Activated B cell treated with CpG ODN at 0.5 μM for 24 hours (primary cell): ENCODE measurements at places on chromosomes 6 and 20.

DNA sequence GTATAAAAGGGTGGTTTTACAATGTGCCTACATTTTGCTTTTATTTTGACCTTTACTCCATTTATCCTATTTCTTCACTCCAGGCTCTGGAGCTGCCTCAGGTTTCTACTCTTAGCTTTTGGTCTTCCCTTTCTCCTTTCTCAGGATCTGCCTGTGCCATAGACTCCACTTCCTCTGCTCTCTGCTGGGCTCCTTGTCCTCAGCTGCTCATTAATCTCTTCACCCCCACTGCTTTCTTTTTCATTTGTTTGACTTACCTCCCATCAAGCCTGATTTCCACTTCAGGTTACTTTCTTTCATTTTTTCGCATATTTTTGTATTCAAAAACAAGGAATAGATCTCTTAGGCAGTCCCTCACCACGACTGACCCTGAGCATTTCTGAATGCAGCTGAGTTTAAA is 106.8 kb downstream of the COL19A1 start:
- DNase-seq = no peak

- DNase-seq = no peak
Measured at GRCh38 chr20:37265152-37265551, 3.5 kb upstream of the GHRH start.

- DNase-seq = no peak
Measured at GRCh38 chr6:33197431-33198048, 2.9 kb downstream of the RXRB start.

- no peak for DNase-seq
Measured at GRCh38 chr6:169619650-169620049, 82.2 kb downstream of the WDR27 start.

DNA sequence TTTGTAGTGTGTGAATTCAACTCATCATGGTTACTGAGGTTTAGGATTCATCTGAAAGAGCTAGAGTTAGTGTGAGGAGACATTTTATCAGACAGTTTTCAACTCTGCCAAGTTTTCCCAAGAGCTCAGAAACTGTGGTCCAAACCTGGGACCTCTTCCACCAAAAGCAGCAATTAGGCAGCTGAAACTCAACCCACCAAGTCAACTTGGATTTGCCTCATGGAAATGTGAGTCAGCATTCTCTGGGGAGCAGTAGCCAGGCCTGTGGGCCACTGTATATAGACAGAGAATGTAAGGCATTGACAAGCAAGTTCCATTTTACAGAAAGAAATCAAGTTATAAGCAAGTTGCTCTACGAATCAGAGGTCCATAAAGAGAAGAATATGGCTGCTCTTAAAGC is 178.8 kb upstream of the HDDC2 start:
- DNase-seq = no peak

DNA sequence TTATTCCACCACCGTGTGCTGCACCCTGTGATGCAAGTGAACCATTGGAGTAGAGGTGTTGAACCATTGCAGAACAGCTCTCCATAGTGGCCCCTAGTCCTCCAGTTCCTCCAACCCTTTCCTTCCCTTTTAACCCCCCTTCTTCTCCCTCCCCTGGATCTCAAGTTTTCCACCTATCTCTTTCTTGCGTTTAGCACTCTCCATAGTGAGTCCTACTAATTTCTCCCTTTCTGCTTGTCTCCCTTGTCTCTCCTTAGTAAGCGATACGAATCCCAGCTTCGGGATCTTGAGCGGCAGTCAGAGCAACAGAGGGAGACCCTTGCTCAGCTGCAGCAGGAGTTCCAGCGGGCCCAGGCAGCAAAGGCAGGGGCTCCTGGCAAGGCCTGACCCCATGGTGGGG is 1.1 kb downstream of the PFDN6 start:
- no peak for DNase-seq

DNA sequence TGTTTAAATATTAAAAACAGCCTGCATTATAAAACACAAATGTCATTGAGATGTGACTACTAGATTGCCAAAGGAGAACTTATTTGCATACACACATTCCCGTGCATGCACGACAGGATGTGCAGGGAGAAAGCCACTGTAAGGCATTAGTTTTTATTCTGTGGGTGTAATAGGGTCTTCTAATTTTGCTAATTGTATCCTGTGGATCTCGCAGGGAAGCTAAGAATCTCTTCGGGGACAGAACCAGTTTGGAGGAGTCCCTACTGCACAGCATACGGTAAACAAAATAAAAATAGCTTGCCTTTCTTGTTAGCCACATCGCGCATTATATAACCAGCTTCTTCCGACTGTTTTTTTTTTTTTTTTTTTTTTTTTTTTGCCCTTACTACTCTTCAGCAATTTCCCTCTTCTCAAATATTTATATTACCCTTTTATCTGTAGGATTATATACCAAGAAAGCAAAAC is 2.0 kb downstream of the ATXN1 start:
- DNase-seq = no peak

DNA sequence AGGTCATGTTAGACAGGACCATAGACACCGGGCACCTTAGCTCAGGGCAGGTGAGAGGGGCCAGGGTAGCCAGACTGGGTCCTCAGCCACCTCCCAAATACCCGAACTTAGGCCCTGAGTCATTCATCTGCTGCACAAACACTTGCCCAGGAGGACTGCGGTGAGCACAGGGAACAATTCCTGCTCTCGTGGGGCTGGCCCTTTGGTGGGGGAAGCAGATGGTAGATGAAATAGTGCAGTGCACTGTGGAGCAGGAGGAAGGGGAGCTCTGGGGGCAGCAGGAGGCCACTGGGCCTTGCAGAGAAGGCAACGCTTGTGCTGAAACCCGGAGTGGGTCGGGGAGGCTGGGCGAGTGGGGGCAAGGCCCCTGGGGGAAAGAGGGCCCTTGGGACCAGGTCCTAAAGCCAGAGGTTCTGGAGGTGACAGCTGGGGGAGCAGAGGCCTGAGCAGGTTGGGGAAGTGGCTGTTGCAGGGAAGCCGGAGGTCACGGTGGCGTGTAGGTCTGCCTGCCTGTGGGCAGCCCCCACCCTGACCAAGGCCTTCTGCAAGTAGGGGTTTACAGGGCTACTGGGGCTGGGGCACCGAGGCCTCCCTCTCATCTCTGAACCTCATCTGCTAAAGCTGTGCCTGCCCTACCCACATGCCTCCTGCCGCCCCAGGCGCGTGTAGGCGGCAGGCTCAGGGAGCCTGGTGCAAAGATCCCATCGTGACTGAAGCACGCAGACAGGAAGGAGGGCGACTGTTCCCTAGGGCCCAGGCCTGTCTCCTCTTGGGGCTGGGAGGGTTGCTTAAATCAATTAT is 4.7 kb upstream of the NPBWR2 start:
- DNase-seq = peak; percentile 13

GRCh38 chr6:31053873-31054272 is 43.6 kb downstream of the MUC22 start:
- DNase-seq = no peak

GRCh38 chr20:4483486-4483885 is 238.2 kb upstream of the PRND start:
- no peak for DNase-seq

DNA sequence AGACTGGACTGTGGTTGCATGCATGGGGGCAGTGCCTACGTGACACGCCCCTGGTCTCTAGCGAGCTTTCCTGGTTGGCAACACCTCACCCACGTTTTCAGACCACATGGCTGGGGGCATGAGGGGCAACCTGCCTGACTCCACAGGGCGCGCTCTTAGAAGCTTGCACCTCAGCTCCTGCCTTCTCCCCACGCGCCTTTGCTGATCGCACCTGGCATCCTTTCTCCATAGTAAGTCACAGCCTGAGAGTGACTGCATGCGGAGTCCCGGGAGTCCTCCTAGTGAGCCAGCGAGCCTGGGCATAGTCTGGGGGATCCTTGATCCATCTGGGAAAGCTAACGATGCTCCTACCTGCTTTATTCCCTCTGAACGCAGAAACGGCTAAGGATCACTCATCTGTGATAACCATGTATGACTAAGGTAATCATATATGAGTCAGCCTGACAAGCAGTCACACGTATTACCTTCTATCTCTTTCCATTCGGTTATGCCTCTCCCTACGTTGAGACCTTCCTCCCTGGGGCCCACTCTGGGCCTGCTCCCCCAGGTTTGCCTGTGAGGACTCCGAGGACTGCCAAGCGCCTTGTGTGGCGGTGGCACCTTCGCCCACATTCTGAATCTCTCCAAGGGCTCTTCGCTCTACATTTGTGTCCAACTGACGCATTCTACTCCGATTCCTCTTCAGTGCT is 4.5 kb downstream of the TCFL5 start:
- DNase-seq = no peak

DNA sequence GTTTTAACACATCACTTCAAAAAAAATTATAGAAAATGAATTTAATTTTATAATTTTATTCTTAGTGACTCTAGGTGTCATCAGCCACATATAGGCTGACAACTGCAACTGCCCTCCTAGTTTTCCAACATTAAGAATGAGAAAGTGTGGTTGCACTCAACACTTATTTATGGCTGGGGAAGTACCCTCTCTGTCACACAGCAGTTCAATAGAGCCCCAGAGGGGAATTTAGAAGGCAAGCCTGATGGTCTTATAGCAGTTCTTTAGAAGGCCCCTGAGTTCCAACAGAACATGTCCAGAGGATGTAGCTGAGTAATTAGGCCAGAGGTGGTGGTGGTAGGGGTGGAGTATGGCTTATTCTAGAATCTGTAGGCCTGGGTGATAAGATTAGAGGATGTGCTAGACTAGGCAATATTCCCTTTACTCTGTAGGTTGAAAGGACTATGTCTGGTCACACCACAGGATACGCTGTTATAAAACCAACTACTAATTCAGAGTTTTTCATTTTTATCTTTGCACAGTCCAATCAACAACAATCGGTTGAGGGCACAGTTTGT is 226.5 kb upstream of the CITED2 start:
- no peak for DNase-seq
